NB4 (cell line): ENCODE measurements at places on chromosomes 2 and 18.

- peak; percentile 8 for DNase-seq
These were observed 39.4 kb downstream of the NBAS start for GRCh38 chr2:15521641-15522181.

DNA sequence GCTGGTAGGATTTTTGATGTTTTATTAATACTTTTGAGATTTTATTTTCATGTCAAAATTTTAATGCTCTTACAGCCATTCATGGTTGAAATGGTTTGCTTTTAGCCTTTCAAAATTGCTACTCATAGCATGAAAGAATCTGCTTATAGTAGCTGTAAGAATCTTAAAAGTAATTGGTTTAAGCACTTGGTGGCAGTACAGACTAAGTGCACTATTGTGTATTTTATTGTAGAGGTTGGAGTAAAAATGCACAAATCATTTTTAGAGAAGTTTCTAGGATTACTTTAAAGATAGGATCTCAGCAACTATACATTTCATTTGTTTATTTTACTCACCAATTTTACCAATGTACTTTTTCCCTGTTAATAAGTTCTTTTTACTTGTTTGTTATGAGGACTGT is 205.8 kb downstream of the SPAG16 start:
- no peak for DNase-seq

- no peak for DNase-seq
These were observed 202.4 kb downstream of the SLC4A3 start for GRCh38 chr2:219829667-219830352.

- no peak for DNase-seq
These were observed 152.3 kb downstream of the MEIS1 start for GRCh38 chr2:66587216-66587615.

GRCh38 chr2:172829229-172829628 is 93.6 kb downstream of the RAPGEF4 start:
- no peak for DNase-seq

GRCh38 chr18:57890266-57890665 is 87.2 kb upstream of the ATP8B1 start:
- DNase-seq, result no peak

- DNase-seq, result no peak
These were observed 15.0 kb downstream of the MLPH start for GRCh38 chr2:237501892-237502513.

- DNase-seq, result no peak
These were observed 502.2 kb upstream of the SOX11 start for GRCh38 chr2:5190023-5190422.

- DNase-seq, result no peak
These were observed 153.2 kb upstream of the TTC39C start for GRCh38 chr18:23861326-23861725.

- no peak for DNase-seq
These were observed 18.3 kb upstream of the POLE4 start for GRCh38 chr2:74939919-74940812.

DNA sequence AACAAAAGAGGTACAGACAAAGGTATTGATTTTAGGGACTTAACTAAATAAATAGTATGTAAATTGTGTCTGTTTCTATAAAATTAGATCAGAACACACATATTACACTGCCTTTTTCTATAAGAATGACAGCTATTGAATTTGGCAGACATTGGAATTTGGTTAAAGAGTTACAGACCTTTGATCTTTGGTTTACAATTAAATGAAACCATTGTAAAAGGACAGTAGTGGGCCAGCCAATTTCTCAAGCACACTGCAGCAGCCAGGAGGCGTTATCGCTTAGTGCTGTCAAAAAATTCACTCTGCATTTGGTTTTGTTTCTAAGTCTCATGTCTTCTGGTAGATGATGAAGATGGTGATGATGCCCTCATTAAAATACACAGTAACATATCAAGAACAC is 175.9 kb downstream of the NR4A2 start:
- DNase-seq, result no peak

- DNase-seq, result peak; percentile 26
These were observed 104.9 kb upstream of the ITPRID2 start for GRCh38 chr2:181786371-181787228.

- DNase-seq, result peak; percentile 24
These were observed 1.1 kb upstream of the GCA start for GRCh38 chr2:162342841-162343240.

GRCh38 chr2:167771628-167772027 is 475.8 kb downstream of the STK39 start:
- DNase-seq, result no peak

GRCh38 chr2:12728221-12728777 is 11.6 kb downstream of the TRIB2 start:
- peak; percentile 39 for DNase-seq

DNA sequence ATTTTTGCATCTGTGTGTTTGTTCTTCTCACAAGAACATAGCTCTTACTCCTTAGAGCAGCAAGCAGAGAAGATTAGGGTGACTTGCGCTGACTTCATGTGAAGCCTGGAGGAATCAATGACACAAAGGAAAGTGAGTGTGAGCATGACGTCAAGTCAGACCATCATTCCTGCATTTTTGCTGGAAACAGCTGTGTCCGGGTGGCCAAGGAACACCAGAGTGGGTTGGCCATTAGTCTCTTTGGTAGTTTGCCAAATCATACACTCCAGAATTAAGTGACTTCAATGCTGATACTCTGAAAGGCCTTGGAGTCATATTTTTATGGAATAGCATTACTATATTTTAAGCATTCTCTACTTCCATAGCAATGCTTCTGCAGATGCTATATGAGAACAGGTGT is 597.2 kb downstream of the DCDC2C start:
- no peak for DNase-seq

DNA sequence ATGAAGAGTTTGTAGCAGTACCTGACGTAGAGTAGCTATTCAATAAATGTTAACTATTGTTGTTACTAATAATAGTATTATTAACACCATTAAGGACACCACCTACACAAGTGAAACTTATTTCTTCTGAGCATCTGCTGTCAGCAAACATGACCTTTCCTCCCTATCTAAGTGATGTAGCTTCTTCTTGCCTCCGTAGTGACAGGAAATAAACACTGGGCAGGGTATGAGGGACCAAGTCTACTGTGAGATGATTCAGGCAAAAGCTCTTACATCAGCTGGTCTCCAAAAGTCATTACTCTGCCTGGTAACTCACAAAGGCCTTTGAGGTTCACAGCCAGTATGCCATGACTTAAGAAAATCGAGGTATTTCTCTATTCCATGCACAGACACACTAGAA is 750.5 kb downstream of the CPS1 start:
- DNase-seq, result no peak

- no peak for DNase-seq
These were observed 146.5 kb downstream of the NETO1 start for GRCh38 chr18:72721330-72721729.

GRCh38 chr2:151191001-151191400 is 70.7 kb downstream of the RBM43 start:
- no peak for DNase-seq

DNA sequence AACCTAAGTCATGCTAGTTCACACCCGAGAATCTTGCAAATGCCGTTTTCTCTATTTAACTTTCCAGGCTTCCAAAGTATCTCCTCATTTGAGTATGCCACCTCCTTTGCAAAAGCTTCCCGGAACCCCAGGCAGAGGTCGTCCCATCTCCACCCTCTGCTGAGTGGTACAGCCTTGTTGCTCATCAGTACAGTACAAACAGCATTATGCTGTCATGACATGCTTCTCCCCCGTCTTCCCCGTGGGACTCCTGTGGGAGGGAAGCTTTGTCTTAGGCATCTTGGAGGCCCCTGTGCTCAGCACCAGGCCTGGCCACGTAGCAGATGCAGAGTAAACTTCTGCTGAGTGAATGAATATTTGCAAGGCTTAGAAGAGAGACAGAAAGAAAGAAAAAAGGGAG is 102.7 kb downstream of the CDCA7 start:
- DNase-seq, result peak; percentile 21

- DNase-seq, result no peak
These were observed 101.7 kb downstream of the NRP2 start for GRCh38 chr2:205783872-205784499.

DNA sequence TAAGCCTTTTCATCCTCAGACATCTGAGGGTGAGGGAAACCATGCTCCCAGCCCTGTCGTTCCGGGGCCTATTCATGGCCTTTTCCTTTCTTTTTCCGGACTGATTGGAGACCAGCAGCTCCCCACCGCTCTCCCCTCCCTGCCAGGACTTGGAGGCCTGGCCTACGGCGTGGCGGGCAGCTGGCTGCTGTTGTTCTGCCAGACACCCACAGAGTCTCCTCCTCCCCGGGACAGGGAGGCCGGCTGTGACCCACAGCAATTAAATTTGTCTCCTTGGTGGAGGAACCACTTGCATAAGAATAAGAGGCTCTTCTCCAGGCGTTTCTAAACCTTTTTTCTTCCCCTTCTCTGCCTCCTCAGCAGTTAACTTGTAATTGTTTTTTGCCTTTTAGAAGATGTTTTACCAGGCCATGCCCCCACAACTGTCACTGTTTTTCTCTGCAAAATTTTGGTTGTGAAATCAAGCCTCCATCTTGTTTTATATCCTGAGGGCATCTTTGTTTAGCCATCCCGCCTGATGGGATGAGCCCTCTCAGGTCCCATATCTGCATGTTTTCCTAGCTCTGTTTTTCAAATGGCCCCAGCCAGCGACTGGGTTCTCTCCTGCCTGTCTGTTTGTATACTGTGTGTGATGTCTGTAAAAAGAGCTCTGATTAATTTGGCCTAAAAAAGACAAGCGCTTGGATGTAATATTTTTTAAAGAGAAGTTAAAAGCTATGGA is 1060.0 kb upstream of the DDX18 start:
- no peak for DNase-seq

DNA sequence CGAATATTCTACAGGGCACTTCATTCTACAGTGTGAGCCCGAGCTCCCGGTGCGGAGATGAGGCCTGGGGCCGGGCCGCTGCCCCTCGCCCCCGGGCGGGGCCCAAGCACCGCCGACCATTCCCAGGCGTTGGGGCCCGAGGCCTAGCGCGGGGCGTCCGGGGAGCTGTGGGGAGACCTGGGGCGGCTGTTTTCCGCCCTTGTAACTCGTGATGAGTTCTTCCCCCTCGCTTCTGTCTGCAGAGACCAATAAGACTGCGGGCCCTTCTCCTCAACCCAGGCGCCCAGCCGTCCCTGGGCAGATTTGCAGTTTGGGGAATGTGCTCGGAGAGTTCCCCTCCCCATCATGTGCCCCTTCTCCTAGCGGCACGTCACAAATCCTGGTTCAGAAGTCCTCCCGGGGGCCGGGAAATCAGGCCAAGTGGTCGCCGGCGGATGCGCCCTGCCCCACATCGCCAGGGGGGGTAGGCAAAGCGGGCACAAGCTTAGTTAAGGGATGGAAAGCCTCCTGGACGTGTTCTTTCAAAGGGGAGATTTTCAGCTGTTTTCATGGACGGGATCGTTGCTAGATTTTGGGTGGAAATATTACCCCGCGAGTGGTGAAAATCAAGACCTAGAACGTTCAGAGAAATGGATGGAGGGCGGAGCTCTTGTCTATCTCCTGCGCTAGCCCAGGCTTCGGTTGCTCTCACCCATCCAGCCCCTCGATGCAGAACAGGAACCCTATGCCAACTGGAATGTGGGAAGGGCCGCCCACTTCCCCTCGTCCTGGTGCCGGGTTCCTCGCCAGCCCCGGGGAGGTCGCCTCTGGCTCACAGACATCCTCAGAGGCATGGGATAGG is 18.8 kb upstream of the HAAO start:
- peak; percentile 64 for DNase-seq

GRCh38 chr2:213016166-213016983 is 135.0 kb downstream of the IKZF2 start:
- DNase-seq, result no peak

DNA sequence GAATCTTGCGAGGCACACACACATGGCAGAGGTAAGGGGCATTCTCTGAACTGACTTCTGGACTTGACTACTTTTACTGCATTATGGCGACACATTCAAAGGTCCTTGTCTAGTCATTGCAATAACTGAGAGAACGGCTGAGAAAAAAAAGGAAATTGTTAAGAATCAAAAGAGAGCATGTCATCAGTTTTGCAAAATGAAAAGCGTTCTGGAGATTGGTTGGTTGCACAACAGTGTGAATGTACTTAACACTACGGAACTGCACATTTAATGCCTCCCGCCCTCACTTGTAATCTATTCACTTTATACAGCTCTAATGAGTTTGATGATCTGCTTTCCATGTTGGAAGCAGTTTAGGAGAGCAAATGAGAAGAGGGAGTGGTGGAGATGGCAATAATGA is 68.5 kb upstream of the NFU1 start:
- DNase-seq, result peak; percentile 89

DNA sequence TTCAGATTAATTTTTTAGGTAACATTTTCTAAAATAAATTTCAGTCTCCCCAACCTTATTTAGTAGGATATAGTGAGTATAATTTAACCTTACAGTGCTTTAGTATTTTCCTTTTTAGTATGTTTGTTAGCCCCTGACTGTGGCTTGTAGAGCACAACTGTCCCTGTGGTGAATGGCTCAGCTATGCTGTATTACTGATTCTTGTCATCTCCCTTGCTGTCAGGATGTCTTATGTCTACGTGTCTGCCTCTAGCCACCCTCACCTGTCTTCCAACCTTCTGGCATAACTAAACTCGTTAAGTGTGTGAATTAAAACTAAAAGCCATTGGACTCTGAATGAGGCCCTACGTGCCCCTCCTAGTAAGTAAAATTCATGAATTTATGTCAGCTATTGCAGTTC is 18.4 kb downstream of the MRPS9 start:
- DNase-seq, result no peak

GRCh38 chr2:42333579-42333978 is 27.4 kb downstream of the COX7A2L start:
- DNase-seq, result no peak

GRCh38 chr2:53182601-53183000 is 585.0 kb upstream of the CHAC2 start:
- no peak for DNase-seq

DNA sequence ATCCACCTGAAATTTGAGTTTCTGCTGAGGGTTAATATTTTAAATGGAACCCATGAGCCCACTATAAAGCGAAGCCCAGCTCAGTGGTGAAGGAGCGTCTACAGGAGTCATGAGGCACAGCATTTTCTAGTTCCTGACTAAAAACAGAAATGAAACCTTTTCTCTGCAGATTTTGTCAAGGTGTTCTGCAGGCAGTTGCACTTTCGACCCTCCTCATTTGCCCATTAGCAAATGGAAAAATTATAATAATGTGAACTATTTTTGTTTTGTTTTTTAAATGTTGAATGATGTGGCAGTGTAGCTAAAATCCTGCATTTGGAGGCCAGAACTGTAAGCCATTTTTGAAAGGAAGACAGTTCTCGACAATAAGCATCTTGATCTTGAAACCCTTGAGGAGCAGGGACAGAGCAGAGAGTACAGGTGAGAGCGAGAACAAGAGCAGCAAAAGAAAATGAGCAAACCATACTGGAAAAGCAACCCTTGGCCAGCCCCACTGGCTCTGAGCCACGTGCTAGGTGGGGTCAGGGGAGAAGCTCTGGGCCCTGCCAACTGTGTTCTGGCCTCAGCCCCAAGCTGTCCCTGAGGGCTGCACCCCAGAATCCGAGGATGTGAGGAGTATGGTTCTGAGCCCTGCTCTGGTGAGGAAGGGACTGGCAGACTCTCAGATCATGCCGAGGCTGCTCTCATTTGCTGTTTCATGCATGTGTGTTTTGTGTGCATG is 26.4 kb upstream of the COPS8 start:
- no peak for DNase-seq

GRCh38 chr2:235638541-235639427 is 144.9 kb downstream of the AGAP1 start:
- DNase-seq, result peak; percentile 37
